Nephron progenitor cell (in vitro differentiated cells): ENCODE measurements at places on chromosomes 5 and 9.

GRCh38 chr5:62727861-62728260, 149.2 kb downstream of the LRRC70 start:
- DNase-seq = no peak
- no peaks in the 10 kb centered on the region for H3K36me3 ChIP-seq
- H3K27ac ChIP-seq = no peak overlapping the region

DNA sequence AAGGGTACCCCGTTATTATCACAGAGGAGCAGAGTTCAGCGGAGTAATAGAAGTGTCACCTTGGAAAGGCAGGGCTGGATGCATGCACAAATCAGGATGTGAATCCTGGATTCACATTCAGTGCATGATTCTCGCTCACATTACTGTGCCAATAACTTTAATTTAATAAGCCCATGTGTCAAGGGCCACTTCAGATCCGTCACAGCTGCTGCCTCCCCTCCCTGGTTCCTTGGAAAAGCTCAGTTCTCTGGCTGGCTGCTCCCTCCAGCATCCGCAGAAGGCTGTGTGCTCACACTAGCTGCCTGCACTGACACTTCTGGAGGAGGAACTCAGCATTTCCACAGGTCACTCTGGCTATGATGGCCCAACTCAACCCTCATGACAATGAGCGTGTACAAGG, 256.8 kb upstream of the ADAMTS16 start:
- no peak overlapping the region for H3K27ac ChIP-seq
- no peak for DNase-seq
- peaks cover 4% of the 10 kb centered on the region for H3K4me1 ChIP-seq
- H3K36me3 ChIP-seq = no peaks in the 10 kb centered on the region
- H3K27me3 ChIP-seq = peaks cover 21% of the 10 kb centered on the region
- H3K4me3 ChIP-seq = no peak overlapping the region

DNA sequence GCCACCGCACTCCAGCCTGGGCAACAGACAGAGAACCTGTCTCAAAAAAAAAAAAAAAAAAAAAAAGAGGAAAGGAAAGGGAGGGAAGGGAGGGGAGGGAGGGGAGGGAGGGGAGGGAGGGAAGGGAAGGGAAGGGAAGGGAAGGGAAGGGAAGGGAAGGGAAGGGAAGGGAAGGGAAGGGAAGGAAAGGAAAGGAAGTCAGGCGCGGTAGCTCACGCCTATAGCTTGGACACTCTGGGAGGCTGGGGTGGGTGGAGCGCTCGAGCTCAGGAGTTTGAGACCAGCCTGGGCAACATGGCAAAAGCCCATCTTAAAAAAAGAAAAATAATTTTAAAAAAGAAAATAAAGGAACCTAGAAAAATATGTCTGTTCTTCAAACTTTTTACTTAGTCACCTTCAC, 56.0 kb upstream of the CER1 start:
- no peak for DNase-seq
- no peak overlapping the region for H3K4me3 ChIP-seq
- H3K27ac ChIP-seq = no peak overlapping the region
- peaks cover 39% of the 10 kb centered on the region for H3K36me3 ChIP-seq

DNA sequence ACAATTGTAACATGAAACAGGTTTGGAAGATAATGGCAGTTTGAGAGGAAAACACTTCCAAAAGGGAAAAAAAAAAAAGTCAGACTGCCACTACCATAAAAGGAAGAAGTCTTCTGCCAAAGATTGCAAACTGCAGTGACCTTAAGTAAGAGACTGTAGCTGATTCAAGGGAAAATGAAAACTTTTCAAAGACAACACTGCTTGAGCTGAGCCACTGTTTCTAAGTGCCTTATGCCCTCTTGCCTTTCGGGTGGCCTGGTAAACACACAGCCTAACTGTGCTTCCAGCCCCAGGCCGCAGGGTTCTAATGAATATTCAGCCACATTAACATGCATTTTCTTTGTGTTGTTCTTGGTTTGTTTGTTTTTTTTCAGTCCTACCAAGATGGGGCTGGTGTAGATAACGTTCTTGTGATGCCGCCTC, 354.6 kb downstream of the BNC2 start:
- peaks cover 32% of the 10 kb centered on the region for H3K4me1 ChIP-seq
- no peaks in the 10 kb centered on the region for H3K27me3 ChIP-seq
- peak overlapping the region; percentile 30 for H3K4me3 ChIP-seq
- peak; percentile 8 for DNase-seq

- no peaks in the 10 kb centered on the region for H3K27me3 ChIP-seq
- no peaks in the 10 kb centered on the region for H3K4me1 ChIP-seq
- no peak overlapping the region for H3K4me3 ChIP-seq
- H3K27ac ChIP-seq = no peak overlapping the region
- no peaks in the 10 kb centered on the region for H3K36me3 ChIP-seq
- DNase-seq = no peak
Observed at GRCh38 chr5:23318960-23319359, 188.4 kb upstream of the PRDM9 start.

DNA sequence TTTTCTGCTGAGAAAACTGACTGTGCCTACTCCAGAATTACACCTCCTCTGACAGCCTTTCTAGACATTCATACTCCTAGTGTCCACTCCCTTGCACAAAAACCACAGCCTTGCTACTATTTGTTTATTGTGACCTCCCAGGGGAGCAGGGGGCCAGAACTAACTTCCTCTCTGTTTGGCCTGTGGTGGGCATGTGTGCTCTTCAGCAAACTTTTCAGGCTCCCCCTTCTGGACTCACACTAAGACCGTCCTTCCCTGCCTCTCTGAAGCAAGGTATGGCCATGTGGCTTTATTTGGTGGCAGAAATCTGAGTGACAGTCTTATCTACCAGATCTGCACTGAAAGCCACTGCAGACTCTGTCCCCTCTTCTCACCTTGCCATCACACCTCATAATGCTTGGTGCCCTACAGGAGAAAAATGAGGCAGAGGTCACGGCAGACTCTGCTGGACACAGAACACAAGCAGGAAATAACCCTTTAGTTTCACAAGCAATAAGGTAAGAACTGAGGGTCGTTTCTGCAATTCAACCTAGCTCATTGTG, 28.2 kb downstream of the LIFR start:
- peak overlapping the region; percentile 8 for H3K27ac ChIP-seq
- no peak for DNase-seq
- H3K4me1 ChIP-seq = peaks cover 13% of the 10 kb centered on the region
- no peak overlapping the region for H3K4me3 ChIP-seq
- peaks cover 3% of the 10 kb centered on the region for H3K27me3 ChIP-seq

- no peaks in the 10 kb centered on the region for H3K36me3 ChIP-seq
- no peak for DNase-seq
- H3K27me3 ChIP-seq = peaks cover 28% of the 10 kb centered on the region
- H3K4me3 ChIP-seq = no peak overlapping the region
- peaks cover 45% of the 10 kb centered on the region for H3K4me1 ChIP-seq
- H3K27ac ChIP-seq = no peak overlapping the region
Observed at GRCh38 chr5:175819090-175819425, 52.3 kb upstream of the CPLX2 start.

- DNase-seq = no peak
- H3K27me3 ChIP-seq = no peaks in the 10 kb centered on the region
- no peak overlapping the region for H3K27ac ChIP-seq
- H3K36me3 ChIP-seq = no peaks in the 10 kb centered on the region
- no peak overlapping the region for H3K4me3 ChIP-seq
Observed at GRCh38 chr5:50301756-50302155, 139.3 kb downstream of the EMB start.

DNA sequence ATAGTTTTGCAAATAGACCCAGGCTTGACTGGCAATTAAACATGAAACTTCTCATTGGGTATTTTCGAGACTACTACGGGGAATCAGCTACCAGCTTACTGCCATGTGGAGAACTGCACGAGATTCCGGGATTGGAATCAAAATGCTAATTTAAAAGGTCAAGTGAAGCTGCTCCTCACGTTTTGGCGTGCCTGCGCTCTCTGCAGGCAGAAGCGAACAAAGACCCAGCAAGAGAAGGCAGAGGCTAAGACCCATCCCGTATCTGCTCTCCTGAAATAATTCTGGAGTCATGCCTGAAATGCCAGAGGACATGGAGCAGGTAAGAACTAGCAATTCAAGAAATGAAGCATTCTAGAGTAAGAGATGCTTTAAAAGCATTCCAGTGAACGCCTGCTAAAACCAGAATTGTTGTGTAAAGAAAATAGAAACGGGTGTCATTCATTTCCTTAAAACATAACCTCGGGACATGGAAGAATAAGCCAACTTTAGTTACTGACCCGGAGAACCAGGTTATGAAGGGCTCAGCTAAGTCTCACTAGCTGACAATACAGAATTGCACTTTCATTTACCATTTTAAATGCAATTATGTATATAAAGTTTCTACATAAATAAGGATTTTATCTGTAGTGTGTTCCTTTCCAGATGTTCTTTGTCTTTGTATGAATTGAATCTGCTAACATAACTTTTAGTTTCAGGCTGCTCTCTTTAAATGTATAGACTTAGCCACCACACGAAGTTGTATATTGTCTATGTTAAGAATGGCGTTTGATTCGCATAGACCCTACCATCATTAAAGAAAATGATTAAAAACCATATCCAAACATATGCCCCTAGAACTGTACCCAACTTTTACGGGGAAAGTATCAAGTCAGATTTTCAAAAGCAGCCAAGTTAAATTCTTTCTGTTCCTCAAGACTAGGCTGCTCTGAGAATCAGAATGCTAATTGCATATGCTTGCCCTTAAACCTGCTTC, 2.0 kb upstream of the MAT2B start:
- peak overlapping the region; percentile 99 for H3K27ac ChIP-seq
- H3K27me3 ChIP-seq = no peaks in the 10 kb centered on the region
- DNase-seq = peak; percentile 40
- peaks cover 9% of the 10 kb centered on the region for H3K36me3 ChIP-seq

DNA sequence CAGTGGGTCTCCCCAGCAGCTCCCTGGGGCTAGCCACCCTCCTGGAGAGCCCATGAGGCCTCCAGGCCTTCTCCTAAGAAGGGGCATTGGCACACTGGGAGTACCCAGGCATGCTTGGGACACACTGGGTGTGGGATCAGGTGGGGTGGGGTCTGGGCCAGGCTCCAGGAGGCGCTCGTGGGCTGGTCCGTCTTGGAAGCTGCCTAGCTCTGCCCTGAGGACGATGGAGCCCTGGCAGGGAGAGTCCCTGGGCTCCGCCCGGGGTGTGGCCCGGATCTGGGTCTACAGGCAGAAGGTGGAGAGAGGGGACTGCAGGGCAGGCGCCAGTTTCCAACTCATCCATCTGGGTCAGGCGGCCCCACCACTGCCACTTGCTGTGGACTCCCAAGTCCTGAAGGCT, 2.4 kb downstream of the PRRX2 start:
- H3K4me3 ChIP-seq = peak overlapping the region; percentile 59
- H3K27me3 ChIP-seq = peaks cover 26% of the 10 kb centered on the region
- H3K36me3 ChIP-seq = peaks cover 6% of the 10 kb centered on the region
- H3K27ac ChIP-seq = no peak overlapping the region
- peaks cover 44% of the 10 kb centered on the region for H3K4me1 ChIP-seq

GRCh38 chr9:36169708-36170107, 520 bp downstream of the CCIN start:
- H3K4me1 ChIP-seq = peaks cover 32% of the 10 kb centered on the region
- H3K4me3 ChIP-seq = no peak overlapping the region
- H3K27ac ChIP-seq = no peak overlapping the region
- H3K36me3 ChIP-seq = no peaks in the 10 kb centered on the region

DNA sequence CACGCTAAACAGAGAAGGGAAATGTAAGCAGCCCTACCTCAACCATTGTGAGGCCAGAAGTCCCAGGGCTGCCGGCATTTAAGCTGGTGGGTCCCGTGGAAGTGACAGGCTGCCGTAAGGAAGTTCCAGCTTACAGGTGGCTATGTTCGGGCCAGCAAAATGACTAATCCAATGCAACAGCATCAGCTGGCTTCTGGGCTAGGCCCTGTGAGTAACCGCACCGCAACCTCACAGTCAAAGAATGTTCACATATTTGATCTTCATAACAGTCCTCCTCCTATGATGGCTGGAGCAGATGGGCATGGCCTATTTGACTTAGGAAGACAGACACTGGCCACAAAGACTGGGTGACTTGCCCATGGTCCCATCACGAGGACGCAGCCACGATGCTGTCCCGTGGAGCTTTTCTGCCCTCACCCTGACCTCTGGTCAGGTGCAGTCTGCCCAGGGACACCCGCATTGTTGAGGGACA, 88.2 kb downstream of the LIFR start:
- H3K36me3 ChIP-seq = no peaks in the 10 kb centered on the region
- no peak for DNase-seq
- peak overlapping the region; percentile 48 for H3K27ac ChIP-seq
- peaks cover 9% of the 10 kb centered on the region for H3K27me3 ChIP-seq
- no peak overlapping the region for H3K4me3 ChIP-seq
- peaks cover 31% of the 10 kb centered on the region for H3K4me1 ChIP-seq

- H3K4me1 ChIP-seq = peaks cover 5% of the 10 kb centered on the region
- H3K27me3 ChIP-seq = no peaks in the 10 kb centered on the region
- no peak overlapping the region for H3K4me3 ChIP-seq
- DNase-seq = no peak
- no peaks in the 10 kb centered on the region for H3K36me3 ChIP-seq
Observed at GRCh38 chr9:125929846-125930245, 182.7 kb downstream of the PBX3 start.

GRCh38 chr5:148342371-148343045, 7.1 kb downstream of the SPINK9 start:
- no peak overlapping the region for H3K4me3 ChIP-seq
- DNase-seq = no peak
- H3K36me3 ChIP-seq = no peaks in the 10 kb centered on the region
- H3K4me1 ChIP-seq = no peaks in the 10 kb centered on the region
- H3K27me3 ChIP-seq = no peaks in the 10 kb centered on the region
- H3K27ac ChIP-seq = no peak overlapping the region

DNA sequence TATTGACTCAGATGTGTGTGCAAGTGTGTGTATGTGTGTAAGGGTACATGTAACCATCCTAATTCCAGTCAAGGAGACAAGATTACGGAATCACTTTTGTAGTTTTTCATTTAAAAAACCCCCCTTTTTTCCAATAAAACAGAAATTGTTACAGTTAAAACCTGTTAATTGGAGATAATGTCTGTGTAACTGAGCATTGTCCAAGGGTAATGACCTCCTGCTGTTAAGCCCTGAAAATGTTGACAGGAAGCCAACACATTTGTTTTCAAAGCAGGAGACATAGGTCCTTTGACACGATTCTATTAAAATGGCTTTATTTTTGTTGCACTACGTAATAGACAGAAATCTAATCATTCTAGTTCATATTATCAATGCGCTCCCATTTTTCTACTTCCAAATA, 457.3 kb upstream of the ARRDC3 start:
- no peaks in the 10 kb centered on the region for H3K4me1 ChIP-seq
- H3K4me3 ChIP-seq = no peak overlapping the region
- peaks cover 2% of the 10 kb centered on the region for H3K27me3 ChIP-seq
- no peak for DNase-seq
- no peaks in the 10 kb centered on the region for H3K36me3 ChIP-seq
- no peak overlapping the region for H3K27ac ChIP-seq
